ENCODE measurements at places on chromosomes 4 and X. TPM values are rescaled to one million over a fixed set of nuclear protein-coding genes. Genes with fewer than 3 reads are reported as not detected.

The COL25A1 gene
- total RNA-seq: 4.9 TPM

The PWWP3B gene
- total RNA-seq: 2.3 TPM

The HUWE1 gene
- 109 TPM for total RNA-seq

The PCDH19 gene
- total RNA-seq: 3.5 TPM

The PNPLA4 gene
- 19.0 TPM for total RNA-seq

The TMEM150C gene
- total RNA-seq: 39.9 TPM
